ENCODE measurements at places on chromosomes 7 and 10.

DNA sequence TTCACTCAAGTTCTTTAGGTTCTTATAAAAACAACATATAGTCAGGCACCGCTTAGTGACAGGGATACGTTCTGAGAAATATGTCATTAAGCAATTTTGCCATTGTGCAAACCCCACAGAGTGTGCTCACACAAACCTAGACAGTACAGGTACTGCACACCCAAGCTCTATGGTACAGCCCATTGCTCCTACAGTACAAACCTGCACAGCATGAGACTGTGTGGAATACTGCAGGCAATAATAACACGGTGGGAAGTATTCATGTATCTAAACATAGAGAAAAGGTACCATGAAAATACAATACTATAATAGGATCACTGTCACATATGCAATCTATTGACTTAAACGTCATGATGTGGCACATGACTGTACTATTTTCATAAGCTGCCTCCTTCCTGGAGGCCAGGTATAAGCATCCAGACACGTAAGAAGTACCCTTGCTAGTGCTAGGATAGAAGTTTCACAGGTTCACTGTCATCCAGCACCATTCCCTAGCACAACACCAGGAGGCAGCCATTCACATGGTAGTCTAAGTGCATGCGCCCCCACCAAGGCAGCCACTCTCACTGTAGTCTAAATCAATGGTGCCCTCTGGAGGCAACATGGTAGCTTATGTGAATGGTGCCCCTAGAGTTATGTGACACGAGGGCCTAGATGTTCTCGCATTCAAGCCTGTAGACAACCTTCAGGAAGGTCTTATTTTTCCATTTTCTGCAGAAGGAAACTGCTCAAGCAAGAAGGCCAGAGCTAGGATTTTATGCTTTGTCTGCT is 98.5 kb downstream of the ARHGAP22 start:
- no peak for DNase-seq

GRCh38 chr10:122286867-122287266 is 15.8 kb downstream of the BTBD16 start:
- no peak for DNase-seq

- no peak for DNase-seq
These were observed 347 bp downstream of the LBX1 start for GRCh38 chr10:101228966-101229265.

- peak; percentile 40 for DNase-seq
These were observed 40.4 kb upstream of the DLX5 start for GRCh38 chr7:97064972-97065587.

- no peak for DNase-seq
These were observed 244.6 kb upstream of the GRB10 start for GRCh38 chr7:51027106-51027934.

DNA sequence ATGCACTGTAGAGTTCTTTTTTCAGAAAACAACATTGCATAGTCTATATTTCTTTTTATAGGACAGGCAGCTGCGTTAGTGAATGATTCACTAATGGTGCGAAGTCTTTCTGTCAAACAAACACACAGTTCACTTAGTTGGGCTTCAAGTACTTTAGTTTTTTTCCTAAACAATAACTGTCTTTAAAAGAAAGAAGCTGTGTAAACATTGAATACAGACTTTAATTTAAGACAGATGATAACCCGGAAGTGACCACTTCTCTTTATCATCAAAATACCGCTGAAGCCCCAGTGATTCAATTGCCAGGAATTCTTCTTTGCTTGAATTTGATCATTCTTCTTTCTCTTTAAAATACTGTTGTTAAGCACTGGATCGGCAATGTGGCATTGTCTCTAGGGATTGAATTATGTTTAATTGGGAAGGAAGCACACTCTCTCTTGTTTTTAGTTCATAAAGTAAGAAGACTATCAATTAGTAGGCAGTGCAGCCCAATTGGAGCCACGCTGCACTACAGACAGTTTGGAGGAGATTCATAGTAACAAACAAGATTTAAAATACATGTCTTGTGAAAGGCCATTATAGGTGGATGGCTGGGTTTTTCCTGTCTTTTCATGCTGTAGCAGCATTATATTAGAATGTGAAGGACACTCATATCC is 30.4 kb downstream of the CNTNAP2 start:
- no peak for DNase-seq

- no peak for DNase-seq
These were observed 22.4 kb downstream of the PHTF2 start for GRCh38 chr7:77820967-77821366.

GRCh38 chr7:44415047-44415446 is 75.4 kb downstream of the NUDCD3 start:
- no peak for DNase-seq

GRCh38 chr10:106919871-106920282 is 244.6 kb downstream of the SORCS1 start:
- DNase-seq, result no peak

GRCh38 chr10:119221201-119221600 is 13.8 kb downstream of the GRK5 start:
- DNase-seq, result no peak

- DNase-seq, result no peak
These were observed 127.8 kb upstream of the BTBD16 start for GRCh38 chr10:122143238-122143841.

GRCh38 chr7:77479536-77480088 is 57.5 kb upstream of the PTPN12 start:
- DNase-seq, result no peak

DNA sequence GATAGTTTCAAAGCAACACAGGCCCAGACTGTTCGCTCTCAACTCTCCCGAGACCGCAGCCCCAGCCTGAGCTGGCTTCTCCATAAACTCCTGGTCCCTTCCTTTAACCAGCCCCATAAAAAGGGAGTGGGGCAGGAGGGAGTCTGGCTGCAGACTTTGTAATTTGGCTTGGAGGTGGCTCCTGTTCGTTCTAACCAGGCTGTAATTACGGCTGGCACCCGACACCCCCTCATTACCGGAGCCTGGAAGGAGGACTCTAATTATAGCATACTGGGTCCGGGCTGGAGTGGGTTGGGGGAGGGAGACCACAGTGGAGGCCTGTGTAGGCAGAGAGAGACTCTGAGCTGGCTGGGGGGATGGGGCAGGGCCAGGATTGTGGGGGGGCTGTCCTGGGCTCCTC is 49.7 kb downstream of the UNC5B start:
- peak; percentile 56 for DNase-seq

DNA sequence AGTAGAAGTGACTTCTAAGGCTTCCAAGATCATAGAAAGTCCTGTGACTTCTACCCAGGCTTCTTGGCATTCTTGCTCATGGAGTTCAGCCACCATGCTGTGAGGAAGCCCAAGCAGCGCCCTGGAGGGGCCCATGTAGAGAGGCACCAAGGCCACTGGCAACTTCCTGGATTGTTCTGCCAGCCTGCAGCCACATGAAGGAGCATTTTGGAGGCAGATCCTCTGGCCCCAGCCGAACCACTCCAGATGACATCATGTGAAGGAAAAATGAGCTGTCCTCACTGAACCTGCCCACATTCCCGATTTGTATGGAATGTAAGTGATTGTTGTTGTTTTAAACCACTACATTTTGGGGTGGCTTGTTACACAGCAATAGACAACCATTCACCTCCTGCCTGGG is 51.5 kb upstream of the MNX1 start:
- no peak for DNase-seq

- DNase-seq, result no peak
These were observed 355.8 kb downstream of the SUGCT start for GRCh38 chr7:40490603-40490924.

DNA sequence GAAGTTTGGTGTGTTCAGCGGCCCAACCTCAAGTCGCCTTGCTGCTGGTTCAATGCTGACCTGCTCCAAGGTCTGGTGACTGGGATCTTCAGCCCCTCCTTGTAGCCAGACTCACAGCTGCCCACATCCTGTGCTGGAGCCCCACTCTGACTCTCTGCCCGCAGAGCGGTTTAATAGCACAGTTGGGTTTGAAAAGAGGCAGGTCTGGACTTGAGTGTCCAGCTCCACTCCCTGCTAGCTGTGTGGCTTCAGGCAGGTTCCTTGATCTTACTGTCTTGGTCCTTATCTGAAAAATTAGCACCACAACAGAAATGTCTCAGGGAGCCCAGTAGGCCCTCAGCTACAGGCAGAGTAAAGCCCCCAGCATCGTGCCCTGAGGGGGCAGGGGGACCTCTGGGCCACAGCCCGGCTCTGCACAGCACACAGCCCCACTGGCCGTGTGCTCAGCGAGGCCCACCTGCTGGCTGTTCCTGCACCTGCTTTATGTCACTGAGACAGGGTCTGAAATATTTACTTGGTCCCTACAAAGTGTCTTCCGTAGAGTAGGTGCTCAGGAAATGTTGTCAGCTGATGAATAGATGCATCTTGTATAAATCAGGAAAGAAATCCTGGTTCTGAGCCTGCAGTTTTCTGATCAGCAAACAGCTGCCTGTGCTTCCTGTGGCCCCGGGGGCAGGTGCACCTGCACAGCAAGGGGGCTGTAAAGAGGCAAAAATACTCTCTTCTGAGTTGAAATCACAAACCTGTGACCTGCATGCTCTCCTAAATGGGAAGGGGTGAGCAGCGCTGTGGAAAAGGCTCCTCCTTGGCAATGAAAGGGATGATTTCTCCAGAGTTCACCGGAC is 155.5 kb downstream of the SVIL start:
- DNase-seq, result no peak

DNA sequence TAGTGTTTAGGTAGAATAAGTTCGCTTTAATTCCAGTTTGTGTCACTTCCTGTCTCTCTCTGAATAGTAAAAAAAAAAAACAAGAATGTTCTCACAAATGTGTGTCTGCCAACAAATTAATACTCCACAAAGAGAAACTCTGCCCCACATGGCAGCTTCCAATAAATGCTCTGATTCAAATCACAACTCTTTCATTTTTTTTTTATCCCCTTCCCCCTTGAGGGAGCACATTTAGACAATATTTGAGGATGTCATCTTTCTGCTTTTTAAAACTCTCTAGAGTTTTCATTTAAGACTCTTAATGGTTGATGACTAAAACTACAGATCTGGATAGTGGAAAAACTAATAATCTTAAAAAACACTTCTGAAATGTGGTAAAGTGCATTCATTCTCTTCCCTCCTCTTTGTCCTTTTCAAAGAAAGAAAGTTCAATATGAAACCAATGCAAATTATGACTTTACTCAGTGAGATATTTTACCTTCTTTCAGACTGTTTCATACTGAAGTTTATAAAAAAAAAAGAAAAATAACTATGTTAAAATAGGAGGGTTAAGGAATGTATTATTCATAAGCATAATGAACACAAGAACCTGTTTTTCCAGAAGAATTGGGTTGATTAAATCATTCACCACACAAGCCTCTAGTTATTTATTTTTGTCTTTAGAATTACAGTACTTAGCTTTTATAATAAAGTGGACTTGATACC is 42.3 kb downstream of the ARID5B start:
- no peak for DNase-seq

DNA sequence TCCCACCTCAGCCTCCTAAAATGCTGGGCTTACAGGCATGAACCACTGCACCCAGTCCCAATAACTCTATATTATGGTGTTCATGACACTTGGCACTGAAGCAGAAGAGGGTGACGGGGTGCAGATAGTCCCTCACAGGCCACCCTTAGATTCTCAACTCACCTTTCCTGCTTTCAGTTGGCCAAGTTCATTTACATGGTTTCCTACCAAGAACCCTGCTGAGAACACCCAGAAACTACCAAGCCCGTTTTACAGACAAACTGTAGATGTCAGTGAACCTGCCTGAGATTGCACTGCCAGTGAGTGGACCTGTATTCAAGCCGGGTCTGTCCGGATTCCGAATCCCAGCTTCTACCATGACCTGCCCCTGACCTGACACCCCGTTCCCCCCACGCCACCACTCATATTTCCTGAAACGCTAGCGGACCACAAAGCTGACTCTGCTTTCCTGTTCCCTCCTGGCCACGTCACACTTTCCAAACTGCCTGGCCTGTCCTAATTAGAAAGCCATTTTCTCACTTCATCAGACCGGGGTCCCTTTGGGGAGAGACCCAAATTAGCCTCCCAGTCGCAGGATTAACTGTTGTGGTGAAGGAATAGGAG is 17.3 kb downstream of the GRID2IP start:
- no peak for DNase-seq

DNA sequence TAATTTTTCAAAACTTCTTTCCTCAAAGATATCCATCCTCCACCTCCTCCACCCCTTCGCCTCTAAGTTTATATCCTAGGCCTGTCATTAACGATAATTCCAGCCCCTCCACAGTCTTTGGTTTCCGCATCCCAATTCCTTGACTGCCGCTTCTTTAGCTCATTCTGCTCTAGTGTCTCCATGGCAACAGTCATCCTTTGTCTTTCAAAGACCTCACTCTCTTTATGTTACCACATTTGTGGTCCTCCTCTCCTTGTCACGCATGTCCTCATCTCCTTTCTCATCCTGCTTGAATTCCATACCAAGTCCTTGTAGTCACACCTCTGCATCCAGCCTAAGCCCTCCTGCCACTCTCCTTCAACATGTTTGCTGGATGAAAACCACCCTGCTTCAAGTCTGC is 511.2 kb upstream of the KLF6 start:
- no peak for DNase-seq

GRCh38 chr10:90738885-90739284 is 119.0 kb downstream of the HTR7 start:
- DNase-seq, result no peak

- DNase-seq, result no peak
These were observed 70.7 kb downstream of the ARHGAP22 start for GRCh38 chr10:48533951-48534720.

DNA sequence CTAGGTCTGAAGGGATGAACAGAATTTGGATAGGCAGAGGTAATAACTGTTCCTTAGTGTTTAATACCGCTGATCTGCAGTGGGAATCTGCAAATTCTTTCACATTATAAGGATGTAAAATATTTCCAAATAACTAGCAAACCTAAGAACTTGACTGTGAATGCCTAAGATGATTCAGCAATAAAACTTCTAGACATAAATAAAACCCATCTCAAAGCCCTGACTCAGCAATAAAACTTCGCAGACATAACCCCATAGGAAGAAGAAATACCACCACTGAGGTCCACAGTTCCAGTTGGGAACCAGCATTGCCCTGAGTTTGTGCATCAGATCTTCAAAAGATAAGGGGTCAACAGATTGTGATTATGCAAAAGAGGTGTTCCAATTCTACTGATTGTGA is 354.2 kb downstream of the GFRA1 start:
- no peak for DNase-seq

GRCh38 chr7:11539853-11540252 is 292.1 kb downstream of the THSD7A start:
- DNase-seq, result no peak

DNA sequence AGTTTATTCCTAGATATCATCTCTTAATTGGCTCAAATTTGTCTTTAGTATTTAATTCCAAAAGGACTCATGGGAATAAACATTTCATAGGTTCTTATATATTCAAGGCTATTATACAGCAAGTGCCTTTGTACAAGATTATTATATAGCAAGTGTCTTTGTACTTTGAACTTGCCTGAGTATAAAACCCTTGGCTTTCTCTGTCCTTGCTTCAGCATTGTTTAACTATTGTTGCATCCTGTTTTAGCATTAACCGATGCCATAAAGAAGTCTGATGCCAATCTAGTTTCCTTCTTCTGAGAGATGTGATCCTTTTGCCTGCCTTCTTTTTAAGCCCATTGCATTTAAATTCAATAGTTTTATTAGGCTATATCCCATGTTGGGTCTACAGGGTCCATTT is 270.0 kb downstream of the NEBL start:
- DNase-seq, result no peak
